ENCODE measurements at places on chromosomes 7 and 10. TPM values are rescaled to one million over a fixed set of nuclear protein-coding genes. Genes with fewer than 3 reads are reported as not detected.

DNA sequence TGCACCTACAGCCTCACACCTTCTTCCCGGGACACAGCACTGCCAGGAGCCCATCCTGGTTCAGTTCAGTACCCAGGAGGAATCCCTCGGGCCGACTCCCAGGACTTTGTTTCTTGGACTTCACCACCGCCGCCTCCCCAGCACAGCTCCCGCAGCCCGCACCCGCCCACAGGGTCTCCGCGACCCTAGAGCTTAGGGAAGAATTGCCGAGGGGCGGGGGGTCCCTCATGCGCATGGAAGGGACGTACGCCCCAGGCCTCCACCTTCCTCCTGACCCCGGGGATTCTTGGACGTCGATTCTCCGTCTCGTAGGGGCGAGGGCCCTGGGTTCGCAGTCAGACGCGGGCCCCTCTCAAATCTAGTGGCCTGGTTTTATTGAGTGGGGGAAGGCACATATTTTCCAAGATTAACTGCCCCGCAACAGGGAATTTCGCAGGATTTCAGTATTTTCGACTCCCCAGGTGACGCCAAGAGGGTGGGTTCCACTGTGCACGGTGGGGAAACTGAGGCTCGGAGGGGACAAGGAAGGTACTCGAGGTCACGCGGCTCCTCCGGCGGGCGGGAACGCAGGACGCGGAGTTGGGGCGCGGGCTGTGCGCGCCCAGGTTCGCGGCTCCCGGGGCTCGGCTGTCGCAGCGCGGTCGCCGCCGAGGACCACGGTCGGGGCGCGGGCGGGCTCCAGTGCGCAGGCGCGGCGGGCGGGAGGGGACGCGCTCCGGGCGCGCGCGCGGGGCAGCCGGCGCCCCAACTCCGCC lies at the start of gene ADCY1:
ADCY1 (plus strand) TSS at position 708 of the 755 bp plus-strand sequence. CDS start 176 bp downstream, outside the sequence.
- no peak for DNase-seq

GRCh38 chr7:116441534-116441933 lies 58.0 kb upstream of the CAV2 start:
- DNase-seq, result no peak

The CPN1 gene
- not detected for total RNA-seq

- DNase-seq, result no peak
Measured at GRCh38 chr7:91420606-91421005, 156.4 kb downstream of the FZD1 start.

DNA sequence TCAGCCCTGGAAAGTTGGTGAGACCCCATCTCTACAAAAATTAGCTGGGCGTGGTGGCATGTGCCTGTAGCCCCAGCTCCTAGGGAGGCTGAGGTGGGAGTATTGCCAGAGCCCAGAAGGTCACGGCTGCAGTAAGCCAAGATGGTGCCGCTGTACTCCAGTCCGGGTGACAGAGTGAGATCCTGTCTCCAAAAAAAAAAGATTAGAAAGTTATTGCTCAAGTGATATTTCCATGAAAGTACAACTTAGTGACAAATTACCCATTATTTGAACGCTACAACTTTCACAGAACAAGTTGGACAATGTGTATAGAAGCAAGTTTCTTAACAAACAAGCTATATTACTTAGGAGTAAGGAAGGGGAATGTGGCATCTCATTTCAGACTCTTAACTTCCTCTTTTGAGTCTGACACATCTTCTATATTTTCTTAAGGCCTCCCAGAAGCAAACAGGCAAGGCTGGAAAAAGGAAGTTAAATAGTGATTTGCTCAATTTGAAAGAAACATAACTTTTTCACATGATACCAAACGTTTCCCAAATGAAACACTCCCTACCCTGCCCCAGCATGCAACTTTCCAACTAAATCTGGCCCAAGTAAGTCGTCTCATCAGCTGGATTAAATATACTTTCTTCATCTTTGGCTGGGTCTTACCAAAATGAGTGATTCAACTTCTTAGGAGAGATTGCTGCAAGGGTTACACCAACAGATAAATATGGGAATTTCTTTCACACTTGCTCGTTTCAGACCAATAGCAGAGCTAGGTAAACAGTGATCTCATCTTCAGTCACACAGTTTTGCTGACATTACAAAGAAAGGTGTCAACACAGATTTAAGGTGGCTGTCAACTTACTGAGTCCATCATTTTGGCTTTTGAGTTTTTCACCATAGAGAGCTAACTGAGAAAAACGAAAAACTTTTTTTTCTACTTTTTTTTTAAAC lies 66.3 kb upstream of the KLF6 start:
- DNase-seq, result no peak

DNA sequence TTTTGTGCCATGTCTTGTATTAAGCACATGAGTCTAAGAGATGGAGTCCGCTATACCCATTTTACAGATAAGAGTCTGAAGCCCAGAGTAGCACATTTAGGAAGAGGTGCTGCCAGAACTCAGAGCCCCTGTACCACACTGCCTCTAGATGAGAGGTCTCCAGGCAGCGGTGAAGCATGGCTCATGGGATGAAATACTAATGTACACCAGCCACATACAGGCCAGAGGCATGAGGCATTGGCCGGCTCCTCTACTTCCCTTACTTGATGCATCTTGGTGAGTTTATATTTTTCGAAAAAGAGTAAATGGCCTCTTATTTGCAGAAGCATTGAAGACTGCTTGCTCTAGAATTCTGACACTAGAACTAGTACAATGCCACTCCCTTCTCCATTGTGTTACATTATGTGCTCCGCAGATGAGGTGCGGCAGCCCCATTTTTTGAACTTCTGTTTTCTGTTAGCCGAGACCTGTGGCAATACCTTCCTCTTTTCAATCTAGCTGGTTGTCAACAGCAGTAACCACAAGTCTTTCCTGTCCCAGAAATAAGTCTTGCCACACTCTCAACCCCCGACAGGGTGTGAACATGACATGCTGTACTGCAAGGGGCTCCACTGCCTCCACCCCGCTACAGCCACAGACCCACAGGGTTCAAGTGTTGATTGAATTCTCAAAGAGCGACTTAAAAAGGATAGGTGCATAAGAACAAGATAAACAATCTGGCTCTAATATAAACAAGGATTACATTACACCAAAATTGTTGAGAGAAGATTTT lies 145.3 kb downstream of the CELF2 start:
- DNase-seq, result no peak

The GPR146 gene
- 5.4 TPM for total RNA-seq

DNA sequence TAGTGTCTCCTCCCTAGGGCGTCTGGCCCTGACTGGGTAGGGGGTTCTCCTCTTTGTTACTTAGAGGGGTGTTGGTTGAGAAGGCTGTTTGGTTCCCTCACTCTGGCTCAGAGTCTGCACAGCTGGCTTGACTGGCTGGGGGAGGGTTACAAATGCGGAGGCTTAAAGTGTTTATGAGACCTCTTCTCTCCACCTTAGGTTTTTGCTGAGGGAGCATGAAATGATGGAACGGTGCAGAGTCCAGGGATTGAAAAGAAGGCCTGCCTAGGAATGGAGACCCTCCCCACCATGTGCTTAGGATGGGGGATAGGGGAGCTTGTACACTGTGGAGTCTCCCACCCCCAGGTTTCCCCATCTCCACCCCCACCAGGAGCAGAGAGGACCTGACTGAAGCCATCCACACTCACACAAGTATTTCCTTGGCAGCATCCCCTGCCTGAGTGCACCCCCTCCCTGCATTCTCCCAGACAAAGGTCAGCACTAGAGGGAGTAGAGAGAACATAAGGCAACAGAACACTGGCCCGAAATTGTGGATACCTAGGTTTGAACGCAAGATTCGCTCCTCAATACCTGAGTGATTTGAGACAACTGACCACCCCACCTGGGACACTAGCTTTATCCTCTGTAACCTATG lies 1.7 kb upstream of the LDB1 start:
- DNase-seq, result no peak

DNA sequence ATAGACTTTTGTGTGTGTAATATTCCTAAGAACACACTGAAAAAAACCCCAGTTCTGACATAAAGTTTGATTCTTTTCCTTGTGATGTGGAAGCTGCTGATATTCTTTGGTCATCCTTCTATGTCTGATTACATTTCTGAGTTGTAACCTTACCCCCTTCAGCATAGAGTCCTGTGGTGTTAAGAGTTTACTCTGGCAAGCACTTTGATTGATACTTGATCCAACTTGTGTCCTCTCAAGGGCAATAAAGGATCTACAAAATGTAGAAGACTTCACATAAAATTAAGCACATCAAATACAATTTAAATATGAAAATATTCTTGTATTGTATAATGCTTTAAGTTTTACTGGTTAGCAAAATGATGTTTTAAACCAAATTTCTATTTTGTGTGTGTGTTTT lies 221.7 kb upstream of the DKK1 start:
- no peak for DNase-seq

The MMD2 gene
- total RNA-seq, result not detected

The IGF2BP3 gene
- total RNA-seq, result 98.3 TPM

DNA sequence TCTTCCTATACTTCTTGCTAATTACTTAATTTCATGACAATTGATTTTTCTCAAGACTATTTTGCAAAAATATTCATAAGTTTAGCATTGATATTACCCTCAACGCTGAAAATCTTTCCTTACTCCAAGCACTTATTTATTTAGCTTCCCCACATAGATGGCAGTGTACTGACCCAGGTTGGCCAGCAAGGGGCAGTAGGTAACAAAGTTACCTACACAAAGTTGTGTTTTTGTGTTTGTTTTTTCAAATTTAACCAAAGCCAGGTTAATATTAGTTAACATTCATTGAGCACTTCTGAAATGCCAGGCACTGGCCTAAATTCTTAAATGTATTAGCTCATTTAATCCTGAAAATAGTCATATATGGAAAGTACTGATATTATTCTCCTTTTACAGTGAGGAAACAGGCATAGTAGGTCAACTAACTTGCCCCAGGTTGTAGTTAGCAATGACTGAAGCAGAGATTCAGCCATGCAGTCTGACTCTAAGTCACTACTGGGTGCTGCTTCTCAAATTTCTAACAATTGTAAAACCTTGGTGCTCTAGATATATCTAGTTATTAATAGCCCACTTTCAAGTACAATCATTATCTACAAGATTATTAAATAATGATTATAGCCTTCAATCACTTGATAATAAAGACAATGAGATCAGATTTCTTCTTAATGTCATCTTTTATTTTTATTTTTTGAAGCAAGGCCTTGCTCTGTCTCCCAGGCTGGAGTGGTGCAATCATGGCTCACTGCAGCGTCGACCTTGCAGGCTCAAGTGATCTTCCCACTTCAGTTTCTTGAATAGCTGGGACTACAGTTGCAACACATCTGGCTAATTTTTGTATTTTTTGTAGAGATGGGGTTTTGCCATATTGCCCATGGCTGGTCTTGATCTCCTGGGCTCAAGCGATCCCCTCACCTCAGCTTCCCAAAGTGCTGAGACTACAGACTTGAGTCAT lies 5.8 kb upstream of the GGCT start:
- peak; percentile 31 for DNase-seq

DNA sequence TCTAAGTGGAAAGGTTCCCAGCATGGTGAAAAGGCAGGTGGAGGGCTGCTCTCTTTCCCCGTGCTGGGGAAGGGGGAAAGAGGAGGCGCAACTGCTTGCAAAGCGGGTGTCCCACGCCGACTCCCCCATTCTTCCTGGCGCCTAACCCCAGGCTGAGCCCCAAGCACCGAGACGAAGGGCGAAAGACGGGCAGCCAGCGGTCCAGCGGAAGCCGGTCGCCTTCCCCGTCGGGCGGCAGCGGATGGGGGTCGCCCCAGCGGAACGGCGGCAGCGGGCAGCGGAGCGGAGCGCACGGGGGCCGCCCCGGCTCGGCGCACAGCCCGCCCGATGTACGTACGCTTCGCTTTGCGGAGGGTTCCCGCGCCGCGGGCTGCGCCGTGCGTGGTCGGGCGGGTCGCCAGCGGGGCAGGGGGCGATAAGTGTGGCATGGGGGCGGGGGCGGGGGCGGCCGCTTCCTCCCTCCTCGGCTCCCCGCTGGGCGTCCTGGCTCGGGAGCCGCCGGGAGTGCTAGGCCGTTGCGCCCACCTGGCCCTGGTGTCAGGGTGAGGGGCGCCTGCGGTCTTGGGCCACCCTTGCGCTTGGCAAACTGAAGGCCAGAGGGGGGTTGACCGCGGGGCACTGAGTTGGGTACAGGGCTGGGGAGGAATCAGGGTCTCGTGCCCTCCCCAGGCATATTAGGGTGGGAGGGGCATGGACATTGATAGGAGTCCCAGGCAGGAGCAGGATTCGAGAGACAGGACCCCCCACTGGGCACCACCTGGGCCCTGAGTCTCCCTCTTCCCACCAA lies 35.2 kb upstream of the HSPB1 start:
- no peak for DNase-seq

The GDI2 gene
- total RNA-seq, result 344 TPM

The SORCS1 gene
- total RNA-seq, result not detected

GRCh38 chr7:68238204-68238805 lies 1241.7 kb downstream of the TYW1 start:
- DNase-seq, result no peak

The EN2 gene
- not detected for total RNA-seq

GRCh38 chr7:116843378-116843777 lies 19.0 kb upstream of the CAPZA2 start:
- no peak for DNase-seq

- DNase-seq, result no peak
Measured at GRCh38 chr7:155731380-155731779, 80.9 kb downstream of the SHH start.

DNA sequence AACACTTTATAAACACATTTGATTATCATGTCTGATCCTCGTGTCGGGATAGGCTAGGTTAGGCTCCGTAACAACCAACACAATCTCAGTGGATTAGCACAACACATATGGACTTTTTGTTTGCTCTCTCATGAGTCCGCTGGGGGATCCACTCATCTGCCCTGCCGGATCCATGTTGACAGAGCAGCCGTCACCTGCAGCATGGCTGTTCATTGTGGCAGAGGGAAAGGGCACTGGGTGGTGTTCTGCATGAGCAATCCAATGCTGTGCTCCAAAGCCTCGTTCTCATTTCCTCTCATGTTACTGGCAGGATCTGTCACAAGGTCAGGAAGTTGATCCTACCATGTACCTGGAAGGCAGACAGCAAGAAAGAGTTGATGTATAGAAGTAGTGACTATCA lies 62.5 kb upstream of the RAPGEF5 start:
- DNase-seq, result no peak

The MOGAT3 gene
- total RNA-seq, result not detected

The KNDC1 gene
- not detected for total RNA-seq

- no peak for DNase-seq
Measured at GRCh38 chr7:288671-289101, 1.3 kb upstream of the FOXL3 start.

DNA sequence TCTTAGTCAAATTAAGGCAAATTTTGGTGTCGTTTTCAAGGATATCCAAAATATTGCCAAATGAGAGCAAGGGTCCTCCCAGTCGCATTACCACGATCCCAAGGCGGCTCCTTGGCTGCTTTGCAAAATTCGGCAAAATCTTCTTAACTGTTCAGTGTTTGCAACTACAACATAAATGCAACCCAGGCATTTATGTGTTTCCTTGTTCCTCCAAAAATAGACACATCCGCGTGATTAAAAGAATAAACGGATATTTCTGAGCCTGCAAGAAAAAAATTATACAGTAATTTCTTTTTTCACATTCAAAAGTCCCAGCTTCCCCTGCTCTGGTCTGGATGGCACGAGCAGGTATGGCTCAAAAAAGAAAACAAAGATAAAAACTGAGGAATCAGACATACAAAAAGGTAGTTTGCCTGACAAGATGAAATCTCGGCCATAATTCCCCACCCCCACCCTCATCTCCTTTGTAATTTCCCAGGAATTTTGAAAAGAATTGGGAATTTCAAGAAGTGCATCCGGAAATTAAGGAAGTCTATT lies 6.0 kb downstream of the SKIDA1 start:
- DNase-seq, result no peak

The SUN3 gene
- total RNA-seq, result 0.64 TPM

GRCh38 chr10:12614177-12614995 lies 265.0 kb downstream of the CAMK1D start:
- peak; percentile 66 for DNase-seq
